ENCODE measurements at places on chromosomes 5 and 9. TPM values are rescaled to one million over a fixed set of nuclear protein-coding genes. Genes with fewer than 3 reads are reported as not detected.

- no peak for DNase-seq
These were observed 55.1 kb downstream of the ASS1 start for GRCh38 chr9:130499804-130500263.

TRIO gene
- total RNA-seq, result 145 TPM

RHOBTB3 gene
- total RNA-seq, result 160 TPM

PCDHA10 gene
- total RNA-seq, result 1.8 TPM

DOCK2 gene
- total RNA-seq, result 49.4 TPM

APBA1 gene
- 7.7 TPM for total RNA-seq

DNA sequence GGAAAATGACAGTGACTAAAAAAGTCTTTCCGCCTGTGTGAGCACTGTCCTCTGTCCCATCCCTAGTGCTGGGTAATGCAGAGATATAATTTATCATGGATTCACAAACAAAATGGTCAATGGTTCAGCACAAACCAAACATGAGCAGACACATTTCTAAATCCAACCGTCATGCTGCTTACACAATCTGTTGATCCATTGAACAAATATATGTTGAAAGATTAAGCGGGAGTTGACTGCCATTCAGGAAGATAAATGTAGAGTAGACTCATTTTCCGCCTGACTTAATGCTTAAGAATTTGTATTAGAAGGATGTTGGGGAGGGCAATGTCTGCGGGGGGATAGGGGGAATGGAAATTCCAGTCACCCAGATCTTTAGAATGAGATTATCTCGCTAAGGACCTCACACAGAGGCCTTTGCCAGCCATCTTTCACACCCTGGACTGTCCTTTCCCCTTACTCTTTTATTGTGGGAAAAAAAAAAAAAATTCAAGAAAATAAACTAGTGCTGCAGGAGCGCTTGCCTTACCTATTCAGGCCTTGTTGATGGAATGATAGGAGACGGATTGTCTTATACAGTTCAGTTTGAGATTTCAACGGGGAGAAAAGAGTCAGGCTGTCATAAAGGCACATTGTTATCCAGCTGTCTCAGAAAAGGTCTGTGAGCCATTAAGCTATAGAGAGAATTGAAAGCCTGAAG is 153.7 kb downstream of the TLE1 start:
- DNase-seq, result no peak
